ENCODE measurements at places on chromosomes 3 and 15. TPM values are rescaled to one million over a fixed set of nuclear protein-coding genes. Genes with fewer than 3 reads are reported as not detected.

CD276 gene
- total RNA-seq = 29.2 TPM

DNA sequence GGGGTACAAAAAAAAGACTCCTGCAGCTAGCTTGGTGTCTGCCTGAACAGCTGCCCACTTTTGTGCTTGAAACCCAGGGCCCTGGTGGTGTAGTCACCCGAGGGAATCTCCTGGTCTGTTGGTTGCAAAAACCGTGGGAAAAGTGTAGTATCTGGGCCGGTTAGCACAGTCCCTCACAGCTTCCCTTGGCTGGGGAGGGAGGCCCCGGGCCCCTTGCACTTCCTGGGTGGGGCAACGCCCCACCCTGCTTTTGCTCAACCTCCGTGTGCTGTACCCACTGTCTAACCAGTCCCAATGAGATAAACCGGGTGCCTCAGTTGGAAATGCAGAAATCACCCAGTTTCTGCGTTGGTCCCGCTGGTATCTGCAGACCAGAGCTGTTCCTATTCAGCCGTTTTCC lies 211.7 kb upstream of the ZPLD1 start:
- no peak for DNase-seq

DNA sequence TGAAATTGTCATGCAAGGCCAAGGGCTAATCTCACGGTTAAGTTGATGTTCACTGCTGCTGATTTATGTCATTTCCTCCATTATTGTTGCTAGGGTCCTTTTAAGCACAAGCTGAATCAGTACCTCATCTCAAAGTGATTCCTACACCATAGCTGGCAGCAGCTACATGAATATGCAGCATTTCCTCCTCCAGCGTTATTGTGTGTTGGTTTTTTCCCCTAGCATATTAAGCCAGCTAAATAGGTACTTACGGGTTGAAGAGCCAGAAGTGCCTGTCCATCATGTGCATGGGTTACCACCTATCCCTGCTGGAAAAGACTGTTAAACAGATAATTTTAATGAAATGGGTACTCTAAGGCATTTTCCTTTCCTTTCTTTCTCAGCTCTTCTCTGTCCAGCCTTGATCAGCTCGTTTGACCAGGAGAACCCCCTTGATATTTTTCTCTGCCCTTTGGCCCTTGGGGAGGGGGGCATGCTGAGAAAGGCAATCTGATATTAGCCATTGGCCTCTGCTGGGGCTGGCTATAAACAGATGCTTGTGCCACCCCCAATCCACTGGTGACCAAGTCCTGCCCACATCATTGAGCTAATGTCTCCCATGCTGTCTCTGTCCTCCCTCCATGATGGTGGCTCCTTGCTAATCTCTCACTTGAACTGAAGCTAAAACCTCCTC lies 115.6 kb upstream of the PLXNA1 start:
- no peak for DNase-seq

GRCh38 chr3:110165370-110165743 lies 828.0 kb upstream of the DPPA4 start:
- no peak for DNase-seq

Data from activated T-helper 1 cell treated with anti-CD3 and anti-CD28 coated beads, Interleukin-12 subunit alpha, Interleukin-12 subunit beta, Interleukin-2, Interleukin-4 antibody, amounts not matched to agents 30 ng/mL and 10 ng/mL and 1 ng/mL, durations not matched to agents 14 hours and 24 hours and 36 hours (primary cell).